ENCODE measurements at places on chromosomes 6 and 20.
A peak's percentile ranks its signal among the peaks of the same experiment; 100 is the strongest.

DNA sequence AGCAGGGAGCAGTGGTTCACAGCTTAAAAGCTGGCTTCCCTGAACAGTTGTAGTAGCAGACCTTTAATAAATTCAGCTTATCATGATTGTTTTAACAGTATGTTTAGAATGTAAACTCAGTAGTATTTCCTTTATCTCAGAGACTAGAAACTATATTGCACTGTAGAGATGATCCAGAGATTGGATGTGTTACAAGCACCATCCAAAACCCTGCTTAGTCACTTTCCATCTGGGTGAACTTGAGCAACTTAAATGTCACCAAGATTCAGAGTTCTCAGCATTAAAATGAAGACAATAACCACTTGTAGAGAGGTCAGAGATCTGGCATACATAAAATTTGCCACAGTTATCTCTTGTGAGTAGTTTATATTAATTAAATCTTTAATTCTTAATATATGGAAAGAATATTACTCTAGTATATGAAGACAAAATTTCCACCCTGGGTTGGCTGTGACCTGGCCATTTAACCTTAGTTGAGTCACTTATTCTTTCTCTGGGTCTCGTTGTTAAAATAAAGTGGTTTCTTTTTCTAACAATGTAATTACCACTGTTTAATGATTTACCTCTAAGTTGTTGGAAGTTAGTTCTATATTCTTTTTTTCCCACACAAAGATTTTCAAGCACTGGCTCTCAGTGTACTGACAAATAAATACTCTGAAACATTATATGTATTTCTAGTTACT lies 239.2 kb upstream of the FKBP1C start:
- DNase-seq: no peak

GRCh38 chr20:34511891-34512265 lies 4.3 kb upstream of the DYNLRB1 start:
- DNase-seq: no peak

GRCh38 chr6:10205892-10206291 lies 209.0 kb downstream of the TFAP2A start:
- DNase-seq: peak; percentile 7

- no peak for DNase-seq
Observed at GRCh38 chr20:59075934-59076508, 33.4 kb upstream of the PRELID3B start.

GRCh38 chr6:128491610-128492206 lies 28.7 kb downstream of the PTPRK start:
- DNase-seq: peak; percentile 73

DNA sequence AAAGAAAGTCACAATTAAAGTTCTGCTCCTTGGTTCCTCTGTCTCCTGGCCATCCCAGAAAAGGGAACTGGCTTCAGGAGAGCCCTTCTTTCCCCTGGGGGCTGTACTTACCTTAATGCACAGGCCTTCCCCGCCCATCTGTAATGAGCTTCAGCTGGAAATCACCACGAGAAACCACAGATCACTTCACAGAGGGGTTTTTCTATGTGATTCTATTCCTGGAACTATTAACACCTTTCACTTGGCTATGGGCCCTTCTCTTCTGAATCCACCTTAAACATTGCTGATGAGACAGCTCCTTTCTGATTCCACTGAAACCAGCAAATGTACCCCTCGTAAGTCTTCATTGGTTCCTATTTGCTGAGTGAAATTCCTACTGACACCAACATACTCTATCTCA lies 80.7 kb downstream of the FOXF2 start:
- DNase-seq: no peak

GRCh38 chr6:89082486-89082891 lies 1.9 kb downstream of the PNRC1 start:
- DNase-seq: peak; percentile 52

GRCh38 chr20:4406627-4407026 lies 315.1 kb upstream of the PRND start:
- DNase-seq: peak; percentile 94

DNA sequence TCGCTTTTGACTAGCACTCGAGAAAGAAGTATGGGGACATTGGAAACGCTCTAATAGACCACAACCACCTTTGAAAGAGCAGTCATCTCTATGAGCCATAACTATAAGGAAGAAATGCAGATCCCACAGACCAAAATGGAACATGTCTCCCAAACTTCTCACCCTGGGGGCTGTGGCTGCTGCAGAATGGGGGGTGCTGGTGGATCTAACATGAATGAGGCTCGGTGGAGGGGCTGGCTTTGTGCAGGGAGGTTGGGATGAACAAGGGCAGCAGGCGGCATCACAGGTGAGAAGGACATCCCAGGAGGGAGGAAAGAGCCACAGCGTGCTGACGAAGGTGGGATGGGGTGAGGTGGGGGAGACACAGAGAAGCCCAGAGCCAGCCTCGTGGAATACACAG lies 10.5 kb upstream of the CCR6 start:
- no peak for DNase-seq

GRCh38 chr20:57435498-57436222 lies 44.5 kb downstream of the RBM38 start:
- peak; percentile 86 for DNase-seq

- DNase-seq: no peak
Observed at GRCh38 chr6:24797596-24798216, 1.0 kb downstream of the ARMH2 start.

DNA sequence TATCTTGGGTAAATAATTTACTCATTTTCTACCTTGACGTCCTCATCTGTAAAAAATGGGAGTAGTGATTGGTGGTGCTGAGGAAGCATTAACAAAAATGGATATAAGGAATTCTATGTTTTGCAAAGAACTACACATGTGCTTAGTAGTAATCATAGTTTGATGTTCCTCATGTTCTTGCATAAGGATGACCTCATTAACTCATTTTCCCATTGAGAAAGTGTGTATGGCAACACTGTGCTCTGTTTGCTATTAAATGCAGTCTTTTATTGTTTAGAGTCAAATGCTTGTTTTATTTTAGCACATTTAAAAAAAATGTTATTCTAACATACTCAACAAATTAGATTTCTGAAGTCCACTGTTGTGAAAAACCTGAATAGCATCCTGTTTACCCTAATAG lies 211.2 kb upstream of the RSPO3 start:
- no peak for DNase-seq

GRCh38 chr6:92559611-92560010 lies 859.7 kb downstream of the EPHA7 start:
- no peak for DNase-seq

DNA sequence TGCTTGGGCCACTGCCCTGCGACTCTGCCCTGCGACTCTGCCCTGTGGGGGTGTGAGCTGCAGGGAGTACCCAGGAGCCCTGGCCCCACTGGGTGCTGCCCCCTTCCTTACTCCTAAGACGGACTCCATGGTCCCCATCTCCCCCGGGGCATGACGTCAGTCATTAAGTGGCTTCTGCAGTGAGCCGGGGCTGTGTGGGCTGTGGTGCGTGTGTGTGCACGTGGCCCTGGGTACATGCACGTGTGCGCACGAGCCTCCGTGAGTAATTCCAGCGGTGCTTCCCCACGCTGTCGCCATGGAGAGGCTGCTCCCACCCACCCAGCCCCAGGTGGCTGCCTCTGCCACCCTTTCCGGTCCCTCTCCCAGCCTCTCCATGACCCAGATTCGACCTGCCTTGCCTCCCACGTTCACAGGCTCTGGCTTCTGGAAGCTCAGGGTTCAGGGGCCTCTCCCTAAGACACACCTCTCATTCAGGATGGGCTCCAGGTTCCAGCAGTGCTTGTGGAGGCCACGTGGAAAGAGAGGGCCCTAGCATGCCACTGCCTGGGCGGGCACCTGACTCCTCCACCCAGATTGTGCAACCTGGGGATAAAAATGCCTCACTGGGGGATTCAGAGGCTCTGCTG lies 88.3 kb downstream of the DLGAP4 start:
- peak; percentile 23 for DNase-seq

DNA sequence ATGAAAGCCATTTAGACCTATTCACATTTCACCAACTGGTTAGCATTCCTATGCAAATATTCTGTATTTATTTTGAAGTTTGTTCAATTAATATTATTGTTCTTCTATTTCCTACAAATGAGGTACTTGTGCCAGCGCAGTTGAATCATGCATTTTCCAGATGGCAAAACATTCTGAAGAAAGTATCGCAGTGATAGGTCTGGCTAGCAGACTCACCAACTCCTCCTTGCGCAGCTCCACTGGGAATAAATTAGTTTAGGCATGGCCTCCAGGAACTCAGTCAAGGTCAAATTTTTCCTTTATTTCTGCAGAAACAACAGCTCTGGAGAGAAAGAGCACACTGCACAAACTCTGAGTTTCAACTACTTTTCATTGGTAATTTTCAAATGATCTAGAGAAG lies 437.7 kb downstream of the COL12A1 start:
- DNase-seq: no peak

DNA sequence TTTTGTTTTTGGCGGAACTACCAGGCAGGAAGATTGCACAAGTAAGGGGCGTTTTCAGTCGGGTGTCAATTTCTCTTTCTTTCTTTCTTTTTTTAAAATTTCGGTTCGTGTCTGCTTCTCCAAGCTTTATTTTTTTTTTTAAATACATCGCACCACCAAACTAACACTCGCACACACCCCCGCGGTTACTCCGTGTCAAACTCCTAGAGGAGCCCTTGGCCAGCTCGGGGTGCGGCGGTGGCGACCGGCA lies 338 bp downstream of the UTRN start:
- peak; percentile 44 for DNase-seq

DNA sequence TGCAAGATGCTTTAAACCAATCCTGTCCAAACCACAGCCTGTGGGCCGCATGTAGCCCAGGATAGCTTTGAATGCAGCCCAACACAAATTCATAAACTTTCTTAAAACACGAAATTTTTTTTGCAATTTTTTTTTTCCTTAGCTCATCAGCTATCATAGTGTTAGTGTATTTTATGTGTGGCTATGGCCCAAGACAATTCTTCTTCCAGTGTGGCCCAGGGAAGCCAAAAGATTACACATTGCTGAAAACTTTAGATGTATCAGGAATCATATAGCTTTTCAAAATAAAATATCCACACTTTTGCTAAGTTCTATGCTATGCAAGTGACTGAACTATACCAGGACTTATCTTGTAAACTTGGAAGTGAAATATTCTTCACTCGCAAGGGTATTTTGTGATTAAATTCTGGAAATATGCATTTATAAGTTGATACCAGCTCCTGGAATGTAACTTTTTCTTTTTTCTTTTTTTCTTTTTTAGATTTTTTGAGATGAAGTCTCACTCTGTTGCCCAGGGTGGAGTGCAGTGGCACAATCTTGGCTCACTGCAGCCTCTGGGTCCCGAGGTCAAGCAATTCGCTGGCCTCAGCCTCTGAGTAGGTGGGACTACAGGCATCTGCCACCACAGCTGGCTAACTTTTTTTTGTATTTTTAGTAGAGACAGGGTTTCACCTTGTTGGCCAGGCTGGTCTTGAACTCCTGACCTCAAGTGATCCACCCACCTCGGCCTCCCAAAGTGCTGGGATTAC lies 49.8 kb downstream of the MTHFD1L start:
- DNase-seq: no peak

GRCh38 chr20:62777528-62777830 lies 18.8 kb upstream of the MRGBP start:
- DNase-seq: no peak

GRCh38 chr20:17958373-17959256 lies 10.0 kb downstream of the SNX5 start:
- no peak for DNase-seq

DNA sequence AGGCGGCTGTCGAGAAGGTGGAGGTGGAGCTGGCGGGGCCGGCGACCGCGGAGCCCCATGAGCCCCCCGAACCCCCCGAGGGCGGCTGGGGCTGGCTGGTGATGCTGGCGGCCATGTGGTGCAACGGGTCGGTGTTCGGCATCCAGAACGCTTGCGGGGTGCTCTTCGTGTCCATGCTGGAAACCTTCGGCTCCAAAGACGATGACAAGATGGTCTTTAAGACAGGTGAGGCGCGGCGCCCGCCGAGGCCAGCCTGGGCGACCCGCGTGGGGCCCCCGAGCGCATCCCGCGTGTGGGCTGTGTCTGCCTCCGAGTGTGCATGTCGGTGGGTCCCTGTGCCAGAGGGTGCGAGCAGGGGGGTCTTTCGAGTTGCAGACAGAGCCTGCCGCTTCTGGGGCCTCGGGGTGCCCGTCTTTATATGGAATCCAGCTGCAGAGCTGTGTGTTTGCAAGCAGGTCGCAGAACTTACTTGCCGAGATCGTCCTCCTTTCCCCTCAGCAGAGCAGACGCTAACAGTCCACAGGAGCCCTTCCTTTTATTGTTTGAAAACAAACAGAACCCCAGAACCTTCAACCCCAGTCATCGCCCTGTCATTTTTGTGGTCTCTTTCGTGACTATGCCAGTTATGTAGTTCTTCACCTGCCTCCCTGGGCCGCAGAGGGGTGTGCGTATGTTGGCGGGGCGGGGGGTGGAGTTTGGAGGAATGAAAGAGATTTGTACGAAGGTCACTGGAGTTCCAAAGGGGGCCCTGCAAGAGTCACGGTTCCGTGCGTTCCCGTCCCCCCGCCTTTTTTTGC lies 766 bp downstream of the SLC16A10 start:
- DNase-seq: peak; percentile 15

- DNase-seq: no peak
Observed at GRCh38 chr6:23339268-23339667, 769.9 kb downstream of the HDGFL1 start.

DNA sequence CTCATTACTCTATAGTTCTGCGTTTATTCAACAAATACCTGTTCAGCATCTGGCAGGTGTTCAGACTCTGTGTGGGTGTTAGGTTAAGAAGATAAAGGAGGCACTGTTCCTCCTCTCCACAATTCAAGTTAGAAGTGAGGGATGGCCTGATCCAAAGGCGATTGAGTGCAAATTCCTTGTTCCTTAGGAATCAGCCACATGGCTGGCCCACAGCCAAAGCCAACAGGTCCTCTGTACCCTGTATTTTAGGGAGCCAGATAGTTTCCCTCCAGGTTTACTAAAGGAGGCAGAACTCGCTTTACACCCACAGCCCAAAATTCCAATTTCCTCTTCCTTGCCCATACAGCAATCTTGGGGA lies 5.0 kb upstream of the CD40 start:
- DNase-seq: no peak

DNA sequence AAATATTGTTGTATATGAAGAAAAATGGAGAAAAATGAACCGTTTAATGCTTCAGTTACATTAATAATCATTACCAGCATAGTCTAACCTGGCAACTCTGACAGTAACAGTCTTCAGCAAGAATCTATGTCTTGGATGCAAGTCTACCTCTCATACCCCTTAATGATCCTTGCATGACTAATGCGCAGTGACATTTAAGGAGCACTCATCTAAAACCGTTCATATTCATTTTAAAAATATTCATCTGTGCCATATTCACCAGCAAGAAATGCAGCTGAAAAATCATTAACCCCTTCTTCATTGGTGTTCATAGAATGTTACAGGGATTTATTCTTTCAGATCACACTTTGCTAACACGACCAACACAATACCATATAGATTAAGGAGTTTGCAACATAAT lies 227.2 kb upstream of the ASCC3 start:
- no peak for DNase-seq

Data from bronchial epithelial cell (primary cell).